ENCODE measurements at places on chromosomes 3 and 15.

- DNase-seq: no peak
Measured at GRCh38 chr3:31420311-31420710, 112.4 kb upstream of the STT3B start.

GRCh38 chr3:8341821-8342247 lies 159.8 kb upstream of the LMCD1 start:
- DNase-seq: no peak

GRCh38 chr15:64824929-64825430 lies 467 bp downstream of the PIF1 start:
- no peak for DNase-seq

- no peak for DNase-seq
Measured at GRCh38 chr3:140081887-140082286, 146.9 kb downstream of the CLSTN2 start.

DNA sequence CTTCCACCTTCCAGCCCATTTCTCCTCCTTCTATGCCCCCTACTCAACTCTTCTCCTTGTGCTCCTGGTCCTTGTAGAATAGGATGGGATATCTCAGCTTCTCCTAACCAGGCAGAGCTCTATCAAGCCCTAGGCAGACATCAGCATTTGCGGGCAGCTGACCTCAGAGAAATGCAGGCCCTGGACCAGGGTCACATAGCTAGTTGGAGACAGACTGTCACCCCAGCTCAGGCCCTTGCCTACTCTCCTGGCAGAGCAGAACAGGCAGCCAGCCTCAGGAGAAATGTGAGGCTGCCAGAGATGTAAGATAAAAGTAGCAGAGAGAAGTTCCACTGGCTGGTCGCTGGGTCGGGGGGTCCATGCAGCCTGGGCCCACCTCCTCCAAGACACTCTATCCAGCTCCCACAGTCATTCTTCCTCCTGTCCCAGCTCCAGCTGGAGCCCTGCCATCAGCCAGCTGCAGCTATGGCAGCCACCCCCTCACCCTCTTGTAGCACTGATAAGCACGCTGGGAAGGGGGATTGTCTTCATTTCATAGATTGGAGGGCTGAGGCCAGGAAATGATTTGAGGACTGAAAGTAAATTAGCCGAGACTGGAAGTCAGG lies 4.0 kb downstream of the CYP8B1 start:
- DNase-seq: no peak

DNA sequence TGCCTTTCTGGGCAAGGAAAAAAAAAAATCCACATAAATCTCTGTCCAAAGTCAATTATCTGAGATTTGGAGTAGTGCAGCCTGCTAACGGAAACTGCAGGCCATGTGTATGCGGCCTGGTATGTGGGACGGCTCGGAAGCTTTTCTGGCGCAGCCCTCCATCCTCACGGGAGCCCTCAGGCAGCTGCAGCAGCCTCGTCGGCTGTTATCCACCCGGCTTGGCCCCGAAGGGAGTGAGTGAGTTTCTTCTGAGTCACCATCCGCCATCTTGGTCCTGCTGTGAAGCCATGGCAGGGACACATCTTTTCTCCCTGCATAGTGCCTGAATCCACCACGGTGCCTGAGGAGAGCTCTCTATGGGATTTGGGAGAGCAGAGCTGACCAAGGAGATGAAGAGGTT lies 62.8 kb downstream of the POLR2M start:
- no peak for DNase-seq

GRCh38 chr3:72490688-72491435 lies 357.4 kb downstream of the SHQ1 start:
- DNase-seq: no peak

DNA sequence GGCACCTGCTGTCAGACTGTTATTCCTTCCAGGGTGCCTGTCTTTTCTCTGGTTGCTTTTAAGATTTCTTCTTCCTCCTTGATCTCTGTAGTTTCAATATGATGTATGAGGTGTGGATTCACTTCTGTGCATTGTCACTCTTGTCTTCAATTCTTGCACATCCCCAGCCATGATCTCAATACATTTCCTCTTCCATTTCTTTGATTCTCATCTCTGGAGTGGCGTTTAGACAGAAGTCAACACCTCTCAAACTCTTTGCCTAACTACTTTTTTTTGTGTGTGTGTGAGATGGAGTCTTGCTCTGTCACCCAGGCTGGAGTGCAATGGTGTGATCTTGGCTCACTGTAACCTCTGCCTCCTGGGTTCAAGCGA lies 224.4 kb upstream of the LYSMD4 start:
- DNase-seq: no peak

DNA sequence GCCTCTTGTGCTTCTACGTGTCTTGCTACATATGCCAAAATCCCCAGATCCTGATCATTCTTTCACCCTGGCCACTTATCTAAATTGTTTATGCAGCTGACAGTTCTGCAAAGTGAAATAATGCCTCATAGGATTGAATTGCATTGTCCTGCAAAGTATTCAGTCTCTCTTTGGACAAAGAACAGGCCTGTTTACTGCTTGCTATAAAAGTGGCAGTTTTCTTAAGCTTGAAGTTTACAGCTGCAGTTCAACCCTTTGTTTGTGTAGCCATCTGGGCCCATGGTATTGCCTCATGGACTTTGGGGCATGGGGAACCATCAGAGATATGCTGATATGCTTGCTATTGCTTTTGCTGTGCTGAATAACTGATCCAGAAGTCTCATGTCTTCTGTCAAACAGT lies 523.2 kb downstream of the OTOL1 start:
- no peak for DNase-seq

- DNase-seq: no peak
Measured at GRCh38 chr15:70789213-70789612, 25.9 kb upstream of the UACA start.

Data from T-helper 1 cell (primary cell).